ENCODE measurements at places on chromosomes 11 and 22.

DNA sequence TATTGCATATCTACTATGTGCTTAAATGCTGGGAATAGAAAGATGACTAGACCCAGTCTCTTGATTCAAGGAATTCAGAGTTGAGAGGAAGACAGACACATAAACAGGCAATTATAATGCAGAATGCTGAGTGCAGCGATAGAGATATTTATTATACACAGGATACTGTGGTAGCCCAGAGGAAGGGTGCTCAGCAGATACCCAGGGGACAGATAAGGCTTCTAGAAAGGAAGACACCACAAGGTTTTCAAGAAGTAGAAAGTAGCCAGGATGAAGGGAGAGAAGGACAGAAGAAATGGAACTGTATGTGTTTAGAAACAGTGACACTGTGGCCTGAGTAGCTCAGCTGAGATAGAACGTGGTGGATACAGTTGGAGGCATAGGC is 79.4 kb upstream of the NNMT start:
- H3K4me1 ChIP-seq: no peaks in the 10 kb centered on the region
- DNase-seq: no peak
- no peak overlapping the region for H3K27ac ChIP-seq
- H3K4me3 ChIP-seq: no peak overlapping the region
- no peaks in the 10 kb centered on the region for H3K27me3 ChIP-seq
- H3K36me3 ChIP-seq: no peaks in the 10 kb centered on the region

GRCh38 chr11:9956483-9956882 is 292.6 kb downstream of the SWAP70 start:
- no peaks in the 10 kb centered on the region for H3K4me1 ChIP-seq
- H3K27ac ChIP-seq: no peak overlapping the region
- no peaks in the 10 kb centered on the region for H3K27me3 ChIP-seq
- H3K36me3 ChIP-seq: no peaks in the 10 kb centered on the region
- DNase-seq: no peak
- no peak overlapping the region for H3K4me3 ChIP-seq

GRCh38 chr11:34696862-34697261 is 76.0 kb downstream of the EHF start:
- no peaks in the 10 kb centered on the region for H3K27me3 ChIP-seq
- DNase-seq: no peak
- no peaks in the 10 kb centered on the region for H3K4me1 ChIP-seq

GRCh38 chr11:64128255-64129006 is 37.5 kb downstream of the MACROD1 start:
- no peak overlapping the region for H3K4me3 ChIP-seq
- no peaks in the 10 kb centered on the region for H3K27me3 ChIP-seq
- no peak overlapping the region for H3K27ac ChIP-seq
- no peaks in the 10 kb centered on the region for H3K36me3 ChIP-seq
- peaks cover under 1% of the 10 kb centered on the region for H3K4me1 ChIP-seq

DNA sequence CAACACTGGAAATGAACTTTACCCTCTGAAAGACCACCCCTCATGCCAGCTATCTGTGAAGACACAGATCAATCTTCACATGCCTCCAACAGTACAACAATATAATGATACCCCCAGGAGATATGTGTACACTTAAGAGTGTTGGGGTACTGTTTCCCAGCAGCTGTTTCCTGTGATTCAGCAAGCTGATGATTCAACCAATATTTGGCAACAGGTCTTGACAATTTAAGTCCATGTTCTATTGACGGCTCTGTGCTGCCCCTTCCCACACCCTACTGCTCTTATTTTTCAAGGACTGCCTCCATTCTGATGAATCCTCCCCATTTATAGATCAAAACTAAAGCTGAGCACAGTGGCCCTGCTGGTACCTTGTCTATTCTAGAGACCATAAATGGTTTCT is 6.6 kb downstream of the SNX19 start:
- no peak overlapping the region for H3K27ac ChIP-seq
- H3K36me3 ChIP-seq: peaks cover 10% of the 10 kb centered on the region
- H3K4me1 ChIP-seq: no peaks in the 10 kb centered on the region
- DNase-seq: no peak
- no peaks in the 10 kb centered on the region for H3K27me3 ChIP-seq
- no peak overlapping the region for H3K4me3 ChIP-seq

DNA sequence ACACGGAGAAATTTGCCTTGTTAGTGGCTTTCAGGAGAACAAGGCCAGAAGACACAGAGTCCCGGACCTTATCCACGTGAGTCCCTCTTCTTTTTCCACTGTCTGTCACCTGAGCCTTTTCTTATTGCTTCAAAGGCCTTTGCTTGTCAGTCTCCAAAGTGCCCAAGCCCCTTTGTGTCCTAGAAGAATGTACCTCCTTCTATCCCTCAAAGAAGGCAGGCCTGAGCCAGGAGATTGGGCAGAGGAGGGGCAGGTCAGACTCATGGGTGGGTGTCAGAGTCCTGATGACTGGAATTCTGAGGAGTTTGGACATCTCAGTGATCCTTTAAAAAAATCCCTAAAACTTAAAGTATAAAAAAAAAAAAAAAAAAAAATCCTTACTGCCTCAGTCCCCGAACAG is 299.6 kb upstream of the NCAM1 start:
- no peaks in the 10 kb centered on the region for H3K27me3 ChIP-seq
- no peaks in the 10 kb centered on the region for H3K36me3 ChIP-seq
- H3K27ac ChIP-seq: no peak overlapping the region
- H3K4me3 ChIP-seq: no peak overlapping the region
- DNase-seq: no peak
- H3K4me1 ChIP-seq: no peaks in the 10 kb centered on the region

Measured in breast epithelium (tissue), 4 donors.